ENCODE measurements at places on chromosomes 1 and 21.

DNA sequence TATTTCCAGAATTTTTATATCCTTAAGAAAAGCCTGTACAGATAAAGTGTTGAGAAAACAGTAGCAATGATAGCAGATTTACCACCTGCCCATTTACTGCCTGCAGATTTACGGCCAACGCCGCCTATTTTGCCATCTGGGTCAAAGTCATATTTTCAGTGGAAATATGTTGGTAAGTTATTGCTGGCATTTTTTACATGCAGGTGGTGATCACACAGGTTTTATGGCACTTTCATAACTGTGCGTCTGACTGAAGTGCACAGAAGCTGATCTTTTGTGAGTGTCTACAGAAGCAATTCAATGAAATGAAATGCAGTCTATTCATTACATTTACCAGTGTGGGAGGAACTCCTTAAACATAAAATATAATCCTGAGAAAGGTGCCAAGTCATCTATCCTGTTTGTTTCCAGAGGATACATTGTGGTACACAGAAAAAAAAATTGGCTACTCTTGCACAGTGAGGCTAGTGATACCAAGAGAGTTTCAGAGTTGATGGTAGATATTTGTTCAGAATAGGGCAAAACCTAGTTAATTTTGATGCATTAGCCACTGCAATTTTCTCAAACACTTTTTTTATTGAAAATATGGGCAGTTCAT lies 458.5 kb downstream of the NEGR1 start:
- DNase-seq: no peak

DNA sequence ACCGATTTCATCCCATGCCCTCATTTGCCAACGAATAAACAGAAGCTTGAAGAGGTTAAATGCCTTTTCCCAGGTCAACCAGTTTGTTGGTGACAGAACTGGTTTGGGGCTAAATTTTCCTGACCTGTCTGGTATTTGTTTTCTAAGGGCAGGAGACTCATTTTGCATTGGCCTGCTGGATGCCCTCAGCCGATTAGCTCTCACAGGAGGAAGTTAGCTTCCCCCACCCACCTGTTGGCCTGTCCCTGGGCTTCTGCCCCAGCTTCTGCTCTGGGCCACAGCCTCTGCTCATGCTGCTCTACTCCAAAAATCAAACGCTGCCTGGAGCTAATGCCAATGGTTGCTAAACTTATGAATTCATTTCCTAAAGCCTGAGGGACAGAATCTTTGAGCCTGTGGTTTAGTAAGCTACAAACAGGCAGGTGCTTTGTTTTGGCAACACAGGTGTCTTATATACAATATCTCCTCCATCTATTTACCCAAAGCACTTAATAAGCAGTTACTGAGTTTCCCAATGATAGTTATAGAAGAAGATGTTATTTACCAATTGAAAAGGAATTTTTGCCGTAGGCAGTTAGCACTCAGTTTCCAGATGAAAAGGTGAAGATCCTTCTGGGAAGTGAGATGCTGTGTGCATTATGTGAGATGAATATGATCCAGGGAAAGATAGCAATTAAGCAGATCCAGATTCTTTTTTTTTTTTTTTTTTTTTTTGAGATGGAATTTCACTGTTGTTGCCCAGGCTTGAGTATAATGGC lies 82.3 kb downstream of the TM2D1 start:
- no peak for DNase-seq

GRCh38 chr1:12196641-12197482 lies 30.1 kb downstream of the TNFRSF1B start:
- no peak for DNase-seq

DNA sequence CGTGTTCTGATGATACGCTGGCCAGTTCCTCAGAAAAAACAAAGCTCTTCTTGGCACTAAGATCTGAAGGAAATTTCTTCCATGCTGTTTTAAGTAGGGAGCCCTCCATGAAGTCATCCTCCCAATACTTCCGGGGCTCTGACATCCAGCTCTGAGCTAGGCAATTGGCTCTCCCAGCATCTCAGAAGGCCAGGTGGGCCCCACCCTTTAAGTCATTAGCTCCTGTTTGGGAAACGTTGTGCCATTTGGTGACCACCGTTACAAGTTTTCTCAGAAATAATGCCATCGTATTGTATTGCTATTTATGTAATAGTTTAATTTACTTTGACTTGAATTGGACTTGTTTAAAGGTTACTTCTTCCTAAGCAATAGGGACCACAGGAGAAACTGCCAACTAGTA lies 130.3 kb upstream of the EDN2 start:
- DNase-seq: no peak

DNA sequence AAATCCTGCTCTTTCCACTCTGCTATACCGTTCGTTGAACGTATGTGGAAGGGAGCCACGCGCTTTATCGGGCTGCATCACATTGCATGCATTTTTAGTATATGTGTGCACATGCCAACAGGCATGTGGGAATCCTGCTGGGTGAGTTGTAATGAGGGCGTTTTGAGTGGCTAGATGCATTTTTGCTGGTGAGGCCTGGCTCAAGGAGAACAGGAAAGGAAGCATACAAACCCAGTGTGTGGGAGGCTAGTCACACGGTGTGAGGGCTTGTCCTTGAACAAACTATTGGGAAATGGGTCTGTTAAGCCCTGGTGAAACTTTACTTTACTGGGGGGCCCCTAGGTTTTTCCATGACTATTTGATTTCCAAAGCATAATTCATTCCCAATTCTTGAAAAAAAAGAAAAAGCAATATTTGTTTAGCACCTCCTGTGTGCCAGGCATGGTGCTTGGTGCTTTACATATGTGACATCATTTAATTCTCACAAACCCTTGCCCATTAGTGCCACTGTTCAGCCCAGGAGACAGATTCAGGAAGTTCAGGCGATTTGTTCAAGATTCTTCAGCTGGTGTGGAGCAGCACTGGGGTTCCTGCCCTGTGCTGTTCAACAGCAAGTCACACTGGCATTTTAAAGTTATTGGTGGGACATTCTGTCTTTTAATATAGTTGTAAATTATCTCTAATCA lies 25.6 kb upstream of the JUN start:
- DNase-seq: no peak

DNA sequence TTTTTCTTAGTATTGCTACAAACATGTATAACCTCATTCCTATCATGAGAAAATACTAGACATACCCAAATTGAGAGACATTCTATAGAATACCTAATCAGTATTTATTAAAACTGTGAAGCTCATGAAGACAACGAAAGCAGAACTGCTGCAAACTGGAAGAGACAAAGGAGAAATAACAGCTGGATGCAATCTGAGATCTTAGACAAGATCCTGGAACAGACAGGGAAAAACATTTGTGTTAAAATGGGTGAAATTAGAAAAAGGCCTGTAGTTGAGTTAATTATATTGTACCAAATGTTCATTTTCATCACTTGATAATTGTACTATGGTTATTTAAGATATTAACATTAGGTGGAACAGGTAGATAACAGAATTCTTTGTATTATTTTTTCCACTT lies 392.0 kb downstream of the PLPP3 start:
- no peak for DNase-seq

DNA sequence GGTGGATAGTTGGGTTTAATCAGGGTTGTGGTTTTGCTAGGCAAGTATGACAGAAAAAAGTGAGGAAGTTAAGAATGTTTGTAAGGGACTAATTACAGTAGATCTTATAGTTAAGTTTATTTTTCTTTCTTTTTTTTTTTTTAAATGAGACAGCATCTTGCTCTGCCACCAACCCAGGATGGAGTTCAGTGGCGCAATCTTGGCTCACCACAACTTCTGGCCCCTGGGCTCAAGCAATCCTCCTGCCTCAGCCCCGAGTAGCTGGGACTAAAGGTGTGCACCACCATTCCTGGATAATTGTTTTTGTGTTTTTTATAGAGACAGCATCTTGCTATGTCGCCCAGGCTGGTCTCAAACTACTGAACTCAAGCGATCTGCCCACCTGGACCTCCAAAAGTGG lies 41.7 kb downstream of the EYA3 start:
- DNase-seq: no peak

DNA sequence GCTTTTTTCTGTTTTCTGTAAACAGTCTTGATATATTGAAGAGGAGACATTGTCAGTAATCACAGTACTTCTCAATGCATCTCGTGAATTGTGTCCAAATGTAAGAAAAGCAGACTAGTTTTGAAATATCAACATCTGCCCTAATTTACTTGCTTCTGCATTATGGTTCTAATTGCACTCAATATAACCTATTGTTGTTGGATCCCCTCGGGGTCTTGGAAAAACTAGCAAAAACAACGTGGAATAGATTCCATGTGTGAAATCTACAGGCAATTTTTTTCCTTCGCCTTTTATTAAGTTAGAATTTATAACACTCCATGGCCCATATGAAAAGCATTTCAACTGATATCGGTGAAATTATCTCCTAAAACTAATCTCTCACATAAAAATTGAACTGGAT lies 236.5 kb downstream of the TTLL7 start:
- no peak for DNase-seq

DNA sequence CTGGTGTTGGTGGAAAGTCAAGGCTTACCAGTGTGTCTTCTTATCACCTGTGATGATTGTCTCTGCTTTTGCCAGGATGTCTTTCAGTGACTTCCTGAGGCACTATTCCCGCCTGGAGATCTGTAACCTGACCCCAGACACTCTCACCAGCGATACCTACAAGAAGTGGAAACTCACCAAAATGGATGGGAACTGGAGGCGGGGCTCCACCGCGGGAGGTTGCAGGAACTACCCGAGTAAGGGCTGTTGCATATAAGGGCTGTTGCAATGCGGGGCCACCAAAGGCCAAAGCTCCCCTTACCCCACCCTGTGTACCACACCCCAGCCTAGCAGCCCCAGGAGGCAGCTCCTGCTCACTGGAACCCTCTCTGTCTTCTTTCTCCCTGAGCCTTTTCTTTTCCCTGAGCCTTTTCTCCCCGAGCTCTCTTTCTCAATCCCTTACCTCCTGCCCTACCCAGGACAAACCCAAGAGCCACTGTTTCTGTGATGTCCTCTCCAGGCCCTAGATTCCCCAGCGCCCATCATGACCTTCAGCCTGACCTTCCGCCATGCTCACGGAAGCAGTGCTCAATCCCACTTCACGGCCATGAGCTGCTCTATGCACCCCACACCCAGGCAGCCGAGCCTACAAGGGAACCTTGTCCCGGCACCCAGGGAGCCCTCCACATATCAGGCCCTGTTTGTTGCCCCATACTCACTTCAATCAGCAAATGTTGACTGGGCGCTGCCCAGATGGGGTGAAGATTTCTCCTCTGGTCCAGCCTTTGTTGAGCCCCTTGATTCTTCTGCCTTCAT lies 40.6 kb downstream of the CAPN2 start:
- DNase-seq: no peak

- DNase-seq: no peak
Observed at GRCh38 chr1:170836141-170836540, 99.2 kb upstream of the MROH9 start.

- DNase-seq: no peak
Observed at GRCh38 chr1:207140536-207140935, 36.5 kb downstream of the C4BPA start.

DNA sequence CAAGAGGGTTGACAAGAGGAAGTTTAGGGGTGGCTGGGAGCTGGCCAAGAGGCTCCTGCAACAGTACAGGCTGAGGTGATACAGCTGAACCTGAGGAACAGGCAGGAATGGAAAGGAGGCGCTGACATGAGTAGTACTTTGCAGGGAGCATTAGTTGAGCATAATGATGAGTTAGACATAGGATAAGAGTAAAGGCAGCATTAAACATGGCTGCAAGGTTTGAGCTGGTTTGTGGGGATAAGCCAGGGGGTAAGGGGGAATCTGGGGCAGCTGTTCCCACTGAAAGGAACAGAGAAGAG lies 20.6 kb downstream of the SLC30A10 start:
- DNase-seq: no peak

GRCh38 chr1:108043707-108044106 lies 78.7 kb upstream of the VAV3 start:
- no peak for DNase-seq

DNA sequence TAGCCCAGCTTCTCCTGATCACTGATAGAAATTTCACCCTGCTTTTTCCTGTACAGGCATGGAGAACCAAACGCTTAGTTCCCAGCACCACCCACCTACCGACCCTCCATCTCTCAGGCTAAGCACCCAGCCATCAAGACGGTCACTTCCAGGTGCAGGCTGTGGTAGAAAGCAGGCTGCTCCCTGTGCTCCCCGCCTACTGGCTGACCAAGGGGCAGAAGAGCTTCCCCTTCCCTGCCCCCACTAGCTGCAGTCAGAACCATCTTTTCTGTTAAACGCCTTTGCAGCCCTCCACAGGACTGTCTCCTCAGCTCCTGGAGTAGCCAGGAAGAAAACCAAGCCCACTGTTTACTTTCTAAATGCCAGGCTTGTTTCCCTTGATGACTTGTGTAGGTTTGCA lies 23.0 kb downstream of the SPATA46 start:
- DNase-seq: no peak

GRCh38 chr1:226880372-226881287 lies 10.2 kb downstream of the PSEN2 start:
- DNase-seq: no peak

DNA sequence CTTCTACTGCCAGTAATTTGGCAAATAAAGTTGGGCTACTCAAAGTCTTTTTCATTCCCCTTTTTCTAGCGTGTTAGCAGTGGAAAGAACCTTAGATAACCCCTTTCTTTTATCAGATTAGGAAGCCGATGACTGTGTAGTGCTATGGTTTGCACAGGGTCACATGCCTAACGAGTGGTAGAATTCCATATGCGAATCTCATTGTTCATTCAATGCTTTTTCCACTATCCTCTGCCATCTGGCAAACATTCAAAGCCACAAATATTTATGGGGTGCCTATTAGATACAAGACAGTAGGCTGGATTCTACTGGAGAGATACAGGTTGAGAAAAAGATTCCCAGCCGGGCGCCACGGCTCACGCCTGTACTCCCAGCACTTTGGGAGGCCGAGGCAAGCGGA lies 14.9 kb upstream of the IER5 start:
- no peak for DNase-seq

DNA sequence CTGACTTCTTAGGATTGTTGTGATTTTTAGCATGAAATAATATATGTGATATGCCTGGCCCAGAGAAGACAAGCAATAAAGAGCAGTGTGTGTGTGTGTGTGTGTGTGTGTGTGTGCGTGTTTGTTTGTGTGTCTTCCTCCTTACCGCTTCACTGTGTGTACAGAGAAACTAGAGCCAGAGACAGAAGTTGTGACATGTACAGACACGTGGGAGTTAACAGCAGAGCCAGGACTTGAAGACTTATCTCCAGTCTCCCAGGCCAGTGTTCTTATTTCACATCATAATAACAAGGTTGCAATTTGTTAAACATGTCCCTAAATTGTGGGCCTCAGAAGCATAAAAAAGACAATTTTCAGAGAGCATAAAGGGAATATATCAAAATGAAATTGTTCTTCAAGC lies 192.0 kb upstream of the JUN start:
- no peak for DNase-seq

GRCh38 chr1:17120962-17121837 lies 1.9 kb upstream of the PADI2 start:
- DNase-seq: no peak

DNA sequence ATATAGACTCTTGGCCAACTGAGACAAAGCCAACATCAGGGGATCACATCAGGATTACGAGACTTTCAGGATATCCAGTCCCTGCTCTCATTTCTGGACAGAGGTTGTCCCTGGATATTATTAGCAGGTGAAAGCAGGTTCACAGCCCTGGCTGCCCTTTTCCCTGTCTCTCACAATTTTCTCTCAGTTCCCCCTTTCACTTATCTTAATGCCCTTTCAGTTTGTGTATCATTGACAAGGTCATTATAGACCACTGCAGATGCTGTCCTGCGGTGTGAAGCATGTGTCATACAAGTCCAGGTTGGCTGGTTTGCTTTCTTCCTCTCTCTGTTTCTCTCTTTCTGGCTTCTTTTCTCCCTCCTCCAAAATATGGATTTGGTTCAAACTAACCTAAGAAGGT lies 2.1 kb upstream of the KLHDC9 start:
- DNase-seq: no peak
